SK-N-DZ (cell line): ENCODE measurements at places on chromosomes 5 and 9.

GRCh38 chr9:13113751-13114150, 165.7 kb downstream of the MPDZ start:
- no peak for DNase-seq

DNA sequence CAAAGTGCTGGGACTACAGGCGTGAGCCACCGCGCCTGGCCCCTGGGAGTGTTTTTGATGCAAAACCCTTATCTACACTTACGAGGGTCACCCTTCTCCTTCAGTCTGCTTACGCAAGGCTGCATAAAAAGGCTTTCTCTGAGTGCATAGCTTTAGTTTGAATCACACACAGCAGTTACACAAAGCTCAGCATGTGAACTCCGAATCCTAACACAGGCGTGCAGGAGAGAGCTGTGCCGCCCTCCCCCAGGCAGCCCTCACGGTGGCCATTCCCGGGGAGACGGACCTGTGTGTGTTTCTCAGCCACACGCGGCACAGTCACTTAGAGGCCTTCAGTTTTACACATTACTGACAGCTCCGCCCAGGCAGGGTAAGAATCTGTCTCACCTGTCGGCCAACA, 26.7 kb downstream of the EXD3 start:
- DNase-seq = no peak

GRCh38 chr9:37987467-37987981, 81.5 kb downstream of the SHB start:
- DNase-seq = no peak

DNA sequence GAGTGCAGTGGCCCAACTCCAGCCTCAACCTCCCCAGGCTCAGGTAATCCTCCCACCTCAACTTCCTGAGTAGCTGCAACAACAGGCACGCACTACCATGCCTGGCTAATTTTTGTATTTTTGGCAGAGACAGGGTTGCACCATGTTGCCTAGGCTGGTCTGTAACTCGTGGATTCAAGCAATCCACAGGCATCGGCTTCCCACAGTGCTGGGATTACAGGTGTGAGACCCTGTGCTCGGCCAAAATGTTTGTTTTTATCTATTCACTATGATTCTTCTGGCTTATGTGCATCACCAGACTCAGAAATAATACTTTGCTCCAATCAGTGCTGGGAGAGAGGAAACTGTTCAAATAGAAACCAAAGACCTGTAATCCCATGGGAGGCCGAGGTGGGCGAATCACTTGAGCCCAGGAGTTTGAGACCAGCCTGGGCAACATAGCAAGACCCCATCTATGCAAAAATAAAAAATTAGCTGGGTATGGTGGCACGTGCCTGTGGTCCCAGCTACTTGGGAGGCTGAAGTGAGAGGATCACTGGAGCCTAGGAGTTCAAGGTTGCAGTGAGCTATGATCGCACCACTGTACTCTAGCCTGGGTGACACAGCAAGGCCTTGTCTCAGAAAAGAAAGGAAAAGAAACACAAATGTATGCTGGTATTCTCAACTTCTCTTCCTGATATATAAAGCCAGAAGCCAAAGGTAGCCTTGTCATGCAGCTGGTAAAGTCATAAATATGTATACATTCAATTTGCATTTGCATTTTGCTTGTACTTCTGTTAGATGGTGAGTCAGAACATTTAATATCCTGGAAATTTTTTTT, 4.5 kb downstream of the PIP5K1B start:
- no peak for DNase-seq

DNA sequence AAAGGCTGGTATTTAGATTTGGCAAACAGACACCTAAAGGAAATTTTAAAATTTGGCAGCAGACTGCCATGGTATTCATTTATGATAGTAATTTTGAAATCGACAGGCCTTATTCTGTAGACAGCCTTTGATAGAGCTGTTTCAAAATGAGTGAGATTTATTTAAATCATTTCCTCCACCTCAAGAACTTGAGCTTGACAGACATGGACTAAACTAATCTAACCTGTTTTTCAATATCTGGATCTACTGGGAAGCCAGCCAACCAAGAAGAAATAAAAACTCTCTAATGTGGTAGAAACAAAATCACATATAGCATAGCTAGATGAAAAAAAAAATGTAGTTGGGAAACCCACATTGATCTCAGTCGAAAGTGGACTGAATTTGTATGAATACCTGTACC, 56.9 kb upstream of the RASA1 start:
- DNase-seq = no peak

- DNase-seq = no peak
Measured at GRCh38 chr5:137856916-137857862, 10.5 kb upstream of the MYOT start.

DNA sequence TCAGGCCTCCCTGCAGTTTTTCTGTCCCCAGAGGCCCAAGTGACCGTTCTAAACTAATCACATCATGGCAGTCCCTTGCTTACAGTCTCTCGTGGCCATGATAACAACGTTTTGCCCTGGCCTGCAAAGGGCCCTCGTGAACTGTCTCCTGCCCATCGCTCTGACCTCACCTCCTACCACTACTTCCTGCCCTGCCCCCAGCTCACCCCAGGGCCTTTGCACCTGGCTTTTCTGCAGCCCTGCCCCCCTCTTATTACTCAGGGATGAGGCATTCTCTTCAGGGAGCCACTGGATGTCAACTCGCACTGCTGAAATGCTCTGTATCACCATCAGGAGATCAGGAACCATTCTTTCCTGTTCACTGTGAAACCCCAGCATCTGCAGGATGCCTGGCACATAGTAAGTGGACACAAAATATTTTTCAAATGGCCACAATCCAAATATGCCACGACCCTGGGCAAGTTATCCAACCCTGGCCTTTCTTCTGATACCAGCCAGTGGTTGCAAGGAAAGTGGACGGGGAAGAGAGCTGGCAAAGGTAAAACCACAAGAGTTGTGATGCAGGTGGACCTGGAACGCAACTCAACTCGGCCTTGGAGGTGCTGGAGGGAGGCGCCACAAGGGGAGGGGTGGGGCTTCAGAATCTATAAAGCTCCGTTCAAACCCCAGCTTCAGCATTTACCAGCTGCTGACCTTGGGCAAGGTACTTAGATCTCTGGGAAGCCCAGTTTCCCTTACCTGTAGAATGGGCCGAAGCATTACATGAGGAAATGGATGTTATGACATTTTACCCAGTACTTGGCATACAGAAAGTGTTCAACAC, 1.7 kb downstream of the SNCB start:
- no peak for DNase-seq

DNA sequence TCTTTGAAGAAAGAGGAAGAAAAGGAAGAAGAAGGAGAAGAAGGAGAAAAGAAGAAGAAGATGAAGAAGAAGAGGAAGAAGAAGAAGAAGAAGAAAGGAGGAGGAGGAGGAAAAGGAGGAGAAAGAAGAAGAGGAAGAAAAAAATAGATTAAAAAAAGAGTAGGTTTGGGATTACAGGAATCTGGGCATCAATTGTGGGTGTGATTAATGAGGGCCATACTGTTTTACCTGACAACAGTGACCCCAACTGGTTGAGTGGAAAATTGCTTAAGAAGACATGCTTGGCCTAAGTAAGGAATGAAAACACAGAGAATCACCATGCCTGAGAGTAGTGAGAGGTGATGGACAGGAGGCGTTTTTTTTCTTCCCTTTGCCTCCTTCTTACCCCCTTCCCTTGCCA, 114.6 kb downstream of the FAM170A start:
- DNase-seq = peak; percentile 49

DNA sequence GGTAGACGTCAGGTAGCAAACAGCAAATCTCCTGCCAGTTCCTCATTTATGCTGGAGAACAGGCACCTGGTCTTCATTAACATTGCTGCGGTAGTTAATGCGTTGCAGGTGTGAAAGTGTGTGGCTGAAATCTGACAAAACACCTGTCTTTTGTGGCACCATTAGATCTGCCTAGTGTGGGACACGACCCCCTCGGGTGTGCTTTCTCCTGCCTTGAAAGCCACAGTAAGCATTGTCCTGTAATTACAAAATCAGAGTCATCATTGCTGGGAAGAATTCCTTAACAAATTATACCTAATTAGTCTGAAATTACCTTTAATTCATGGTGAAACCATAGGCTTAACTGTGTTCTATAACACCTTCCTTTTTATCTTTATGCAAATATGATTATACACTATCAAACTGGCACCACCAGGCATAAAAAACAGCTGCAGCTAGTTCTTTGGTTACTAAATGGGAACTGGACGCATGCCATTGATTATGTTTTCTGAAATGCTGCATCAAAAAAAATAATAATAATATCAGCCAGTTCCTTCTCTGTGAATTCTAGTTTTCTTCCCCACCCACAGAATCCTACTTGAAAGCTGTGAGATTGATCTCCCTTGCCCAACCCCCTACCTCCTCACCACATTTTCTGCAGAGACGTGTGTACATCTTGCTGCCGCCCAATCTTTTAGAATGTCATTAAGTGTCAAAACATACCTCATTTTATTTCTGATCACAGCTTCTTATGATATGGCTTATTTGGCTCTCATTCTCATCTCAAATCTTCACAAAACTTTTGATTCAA, 374.0 kb downstream of the NFIB start:
- no peak for DNase-seq

DNA sequence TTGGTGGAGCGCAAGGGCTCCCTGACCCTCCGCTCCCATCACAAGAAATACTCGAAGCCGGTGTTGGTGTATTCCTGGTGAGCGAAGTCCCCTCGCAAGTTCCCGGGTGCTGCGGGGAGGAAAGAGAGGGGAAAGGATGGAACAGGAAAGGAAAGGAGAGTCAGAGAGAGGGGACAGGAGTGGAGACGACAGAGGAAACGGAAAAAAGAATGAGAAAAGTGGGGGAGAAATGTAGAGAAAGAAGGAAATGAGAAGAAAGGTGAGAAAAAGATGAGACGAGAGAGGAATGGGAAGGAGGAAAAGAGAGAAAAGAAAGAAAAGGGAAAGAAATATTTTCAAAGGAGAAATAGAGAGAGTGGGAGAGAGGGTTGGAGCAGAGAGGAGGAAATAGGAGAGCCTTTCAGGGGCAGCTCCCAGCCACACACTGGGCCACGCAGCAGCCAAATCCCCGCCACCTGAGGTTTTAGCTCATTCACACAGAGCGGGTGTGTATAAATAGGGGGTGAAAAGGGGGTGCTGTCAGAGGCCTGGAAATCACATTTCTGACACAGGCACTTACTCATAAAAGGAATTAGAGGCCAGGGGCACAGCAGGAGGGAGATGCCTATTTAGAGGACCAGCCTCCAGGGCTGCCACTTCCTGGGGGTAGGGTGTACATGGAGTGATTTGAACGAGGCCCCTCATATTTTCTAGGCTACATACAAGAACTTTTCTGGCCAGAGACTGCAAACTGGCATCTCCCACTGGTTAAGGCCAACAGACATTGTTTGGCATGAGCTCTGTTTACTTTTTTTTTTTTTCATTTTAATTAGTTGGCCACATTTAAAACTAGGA, 555 bp downstream of the CFAP95 start:
- DNase-seq = no peak

DNA sequence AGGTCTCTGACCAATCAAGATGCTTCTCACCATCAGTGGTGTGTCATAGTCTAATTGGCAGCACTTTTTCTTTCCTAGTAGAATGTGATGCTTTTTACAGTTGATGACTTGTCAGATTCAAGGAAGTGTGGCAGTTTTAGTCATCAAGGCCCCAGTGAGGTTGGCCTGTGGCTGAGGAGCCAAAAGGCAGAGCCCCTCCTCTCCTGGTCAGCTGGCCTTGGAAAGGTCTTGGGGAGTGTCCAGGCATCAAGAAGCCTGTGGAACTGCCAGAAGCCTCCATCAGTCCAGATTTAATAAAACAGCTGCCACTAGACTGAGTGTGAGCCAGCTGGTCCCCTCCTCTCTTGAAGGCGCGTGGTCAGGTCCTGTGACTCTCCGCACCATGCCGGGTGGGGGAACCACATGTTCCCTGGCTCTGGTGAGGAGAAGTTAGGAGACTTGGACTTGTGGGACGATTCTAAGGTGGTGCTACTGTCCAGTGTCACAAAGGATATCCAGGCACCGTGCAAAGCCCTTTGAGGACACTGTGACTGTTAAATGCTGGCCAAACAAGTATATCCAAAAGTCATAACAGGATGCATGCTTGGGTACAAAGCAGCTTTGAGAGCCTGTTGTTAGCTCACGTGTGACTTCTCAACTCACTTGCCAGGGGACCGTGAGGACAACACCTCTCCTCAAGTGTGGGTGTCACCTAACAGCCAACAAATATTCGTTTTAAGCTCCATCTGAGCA, 6.1 kb upstream of the ANGPTL2 start:
- DNase-seq = peak; percentile 21

DNA sequence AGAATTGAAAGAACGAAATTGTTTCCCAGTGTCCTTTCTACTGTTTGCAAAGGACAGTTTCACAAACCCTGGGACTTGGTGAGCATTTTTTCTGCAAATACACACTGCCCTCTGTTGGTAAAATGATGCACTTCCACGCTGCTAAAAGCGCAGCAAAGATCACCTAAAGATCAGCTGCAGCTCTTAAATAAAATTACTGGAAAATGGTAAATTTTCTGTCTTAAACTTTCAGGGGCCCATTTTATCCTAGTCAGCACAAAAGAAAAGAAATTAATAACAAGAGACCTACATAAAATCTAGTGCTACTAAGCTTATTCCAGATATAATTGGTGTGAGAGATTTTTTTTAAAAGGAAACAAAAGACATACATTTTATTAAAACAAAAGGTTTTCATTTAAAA, 566.0 kb downstream of the CAAP1 start:
- DNase-seq = peak; percentile 22

DNA sequence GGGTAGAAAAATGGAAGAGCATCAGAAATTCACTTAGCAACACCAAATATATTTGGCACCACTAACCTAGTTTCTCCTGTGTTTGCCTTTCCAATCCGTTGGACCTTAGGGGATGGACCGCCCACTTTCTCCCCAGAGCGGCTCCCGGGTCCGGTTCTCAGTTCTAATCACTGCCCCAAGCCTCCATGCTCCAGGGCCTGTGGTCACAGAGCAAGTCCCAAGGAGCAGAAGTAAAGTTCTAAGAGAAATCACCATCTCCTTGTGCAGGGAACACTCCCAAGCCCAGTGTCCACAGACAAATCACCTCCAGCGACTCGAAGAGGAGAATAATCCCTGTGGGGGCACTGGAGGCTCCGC, 728 bp upstream of the SLC1A1 start:
- DNase-seq = no peak

DNA sequence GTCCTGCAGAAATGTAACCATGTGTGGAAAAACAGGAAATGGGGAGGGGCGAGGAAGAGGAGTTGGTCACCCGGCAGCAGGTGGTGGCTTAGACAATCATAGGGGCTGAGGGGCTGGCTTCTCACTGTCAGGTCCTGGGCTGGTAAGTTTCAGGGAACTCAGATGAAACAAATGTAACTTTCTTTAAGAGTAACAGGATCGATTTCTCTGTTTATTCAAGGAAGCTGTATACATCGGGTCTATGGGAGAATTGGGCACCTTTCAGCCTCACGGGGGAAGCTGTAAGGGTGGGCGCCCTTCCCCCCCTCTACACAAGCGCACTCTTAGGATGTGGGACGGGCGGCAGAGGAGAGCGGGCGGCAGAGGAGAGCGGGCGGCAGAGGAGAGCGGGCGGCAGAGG, 104.3 kb upstream of the SIMC1 start:
- no peak for DNase-seq

- DNase-seq = no peak
Measured at GRCh38 chr9:91082731-91083130, 279.0 kb downstream of the AUH start.

GRCh38 chr9:976943-977837, 735 bp downstream of the DMRT3 start:
- no peak for DNase-seq
